ENCODE measurements at places on chromosomes 6 and 20. TPM values are rescaled to one million over a fixed set of nuclear protein-coding genes. Genes with fewer than 3 reads are reported as not detected.

The TRIM10 gene
- not detected for total RNA-seq

GRCh38 chr6:46715141-46715540 lies 20.0 kb downstream of the PLA2G7 start:
- no peaks in the 10 kb centered on the region for H3K4me1 ChIP-seq
- H3K36me3 ChIP-seq, result no peaks in the 10 kb centered on the region
- DNase-seq, result no peak
- no peak overlapping the region for H3K4me3 ChIP-seq

- H3K4me3 ChIP-seq, result no peak overlapping the region
- DNase-seq, result no peak
- H3K36me3 ChIP-seq, result peaks cover 89% of the 10 kb centered on the region
- peaks cover 36% of the 10 kb centered on the region for H3K4me1 ChIP-seq
Observed at GRCh38 chr20:36926653-36927200, 24.8 kb downstream of the SAMHD1 start.

GRCh38 chr6:1486387-1486786 lies 97.0 kb downstream of the FOXF2 start:
- H3K27ac ChIP-seq, result no peak overlapping the region
- H3K4me1 ChIP-seq, result no peaks in the 10 kb centered on the region
- H3K27me3 ChIP-seq, result peaks cover 8% of the 10 kb centered on the region
- DNase-seq, result no peak
- no peak overlapping the region for H3K4me3 ChIP-seq
- H3K36me3 ChIP-seq, result no peaks in the 10 kb centered on the region

DNA sequence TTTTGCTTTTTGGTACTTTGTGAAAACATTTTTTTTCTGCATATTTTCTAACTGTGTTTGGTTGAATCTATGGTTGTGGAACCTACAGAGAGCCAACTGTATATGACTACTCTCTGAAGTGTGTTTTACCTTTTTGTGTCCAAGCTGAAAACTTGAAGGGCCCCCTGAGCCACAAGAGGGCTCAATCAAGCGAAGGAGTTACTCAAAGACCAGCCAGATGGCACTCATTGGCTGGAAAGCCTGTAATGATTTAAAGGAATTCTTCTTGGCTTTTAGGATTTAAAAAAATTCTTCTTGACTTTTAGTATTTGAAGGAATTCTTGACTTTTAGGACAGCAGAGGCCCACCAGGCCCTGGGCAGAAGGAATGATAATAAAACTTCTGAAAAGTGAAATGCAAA lies 27.0 kb upstream of the ECI2 start:
- H3K27ac ChIP-seq, result no peak overlapping the region
- H3K4me3 ChIP-seq, result no peak overlapping the region
- no peaks in the 10 kb centered on the region for H3K36me3 ChIP-seq
- H3K27me3 ChIP-seq, result no peaks in the 10 kb centered on the region
- DNase-seq, result no peak

DNA sequence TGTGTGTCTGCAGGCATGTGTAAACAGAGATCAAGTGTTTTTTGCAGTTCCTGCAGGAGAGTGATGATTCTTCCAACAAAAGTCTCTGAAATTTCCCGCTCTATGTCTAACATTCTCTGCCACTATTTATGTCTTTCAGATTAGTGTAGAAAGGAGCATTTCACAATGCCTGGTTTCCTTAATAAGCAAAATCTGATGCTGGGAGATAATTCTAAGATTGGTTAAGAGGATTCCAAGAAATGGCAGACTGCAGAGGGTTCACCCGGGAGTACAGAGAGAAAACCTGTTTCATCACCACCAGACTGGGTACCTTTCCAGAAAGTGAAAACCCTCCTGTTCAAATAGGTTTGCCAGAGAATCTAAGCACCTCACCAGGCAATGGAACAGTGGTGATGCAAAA lies 62.7 kb downstream of the FOXC1 start:
- no peak overlapping the region for H3K4me3 ChIP-seq
- no peaks in the 10 kb centered on the region for H3K4me1 ChIP-seq
- H3K36me3 ChIP-seq, result no peaks in the 10 kb centered on the region
- no peak overlapping the region for H3K27ac ChIP-seq
- no peak for DNase-seq
- no peaks in the 10 kb centered on the region for H3K27me3 ChIP-seq

- DNase-seq, result no peak
- H3K4me3 ChIP-seq, result no peak overlapping the region
- no peak overlapping the region for H3K27ac ChIP-seq
- no peaks in the 10 kb centered on the region for H3K4me1 ChIP-seq
Observed at GRCh38 chr6:95417856-95418255, 159.5 kb upstream of the MANEA start.

DNA sequence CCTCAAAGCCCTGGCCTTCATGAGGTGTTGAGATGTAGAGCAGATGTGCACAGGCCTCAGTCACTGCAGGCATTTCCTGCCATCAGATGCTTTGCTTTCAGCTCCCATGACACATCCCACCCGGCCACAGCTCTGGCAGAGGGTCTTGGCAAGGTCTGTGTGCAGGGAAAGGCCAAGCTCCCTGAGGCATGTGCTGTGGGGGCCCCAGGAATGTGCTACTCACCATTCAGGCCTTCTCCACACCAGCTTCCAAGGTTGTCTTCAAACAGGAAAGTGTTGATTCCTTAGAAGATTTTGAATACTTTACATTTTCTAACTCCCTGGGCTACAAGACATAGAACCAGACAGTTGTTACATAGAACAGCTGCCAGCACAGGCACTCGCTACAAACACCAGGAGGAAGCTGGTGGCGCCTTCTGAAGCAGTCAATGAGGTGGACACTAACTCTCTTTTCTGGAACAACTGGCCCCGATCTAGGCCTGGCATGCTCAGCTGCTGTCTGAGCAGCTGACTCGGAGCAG lies 27.8 kb downstream of the CASS4 start:
- peaks cover 61% of the 10 kb centered on the region for H3K4me1 ChIP-seq
- H3K4me3 ChIP-seq, result no peak overlapping the region
- H3K36me3 ChIP-seq, result peaks cover 18% of the 10 kb centered on the region

- H3K27ac ChIP-seq, result no peak overlapping the region
- no peaks in the 10 kb centered on the region for H3K4me1 ChIP-seq
- H3K4me3 ChIP-seq, result no peak overlapping the region
- DNase-seq, result no peak
Observed at GRCh38 chr6:142651384-142651783, 293.6 kb downstream of the HIVEP2 start.

DNA sequence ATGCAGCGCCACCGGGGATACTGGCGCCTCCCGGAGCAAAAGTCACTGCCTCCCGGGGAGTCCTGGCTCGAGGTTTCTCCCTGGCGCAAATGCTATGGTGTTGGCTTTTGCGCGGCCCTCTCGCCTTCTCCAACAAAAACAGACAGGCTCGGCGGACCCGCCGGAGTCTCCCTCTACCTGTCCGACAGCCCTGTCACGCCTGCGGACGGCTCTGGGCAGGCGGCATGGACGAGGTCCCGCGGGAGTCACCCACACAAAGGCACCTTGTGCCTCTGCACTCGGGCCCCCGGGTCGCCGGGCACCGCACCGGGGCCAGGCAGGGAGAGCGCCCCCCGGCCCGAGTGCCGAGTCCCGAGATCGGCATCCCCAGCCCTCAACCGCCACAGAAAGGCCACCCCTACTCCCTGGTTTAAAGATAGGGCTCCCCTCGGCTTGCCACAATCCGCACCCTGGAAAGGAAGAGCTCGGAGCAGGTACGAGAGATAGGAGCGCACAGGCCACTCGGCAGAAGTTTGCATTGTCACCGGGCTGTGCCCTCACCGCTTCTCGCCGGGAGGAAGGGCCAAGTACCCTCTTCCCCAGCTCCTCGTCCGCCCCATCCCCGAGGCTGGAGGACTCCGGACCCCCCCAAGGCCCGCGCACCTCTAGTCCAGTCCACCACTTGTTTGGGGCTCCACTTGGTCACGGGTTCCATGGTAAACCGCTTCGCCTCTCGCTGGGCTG lies 903 bp downstream of the CNKSR3 start:
- H3K36me3 ChIP-seq, result no peaks in the 10 kb centered on the region
- H3K27me3 ChIP-seq, result peaks cover 29% of the 10 kb centered on the region
- peaks cover 8% of the 10 kb centered on the region for H3K4me1 ChIP-seq
- no peak overlapping the region for H3K27ac ChIP-seq
- peak overlapping the region; percentile 25 for H3K4me3 ChIP-seq

Measured in CD4-positive, alpha-beta T cell (primary cell).